ENCODE measurements at places on chromosomes 1 and 21. TPM values are rescaled to one million over a fixed set of nuclear protein-coding genes. Genes with fewer than 3 reads are reported as not detected.

Gene TFB2M
- total RNA-seq, result 10.2 TPM

Gene HRNR
- total RNA-seq, result not detected

Gene DDR2
- 47.0 TPM for total RNA-seq

Gene FBXO2
- total RNA-seq, result 13.4 TPM

Gene RWDD3
- total RNA-seq, result 11.8 TPM

Gene GPR37L1
- 0.06 TPM for total RNA-seq

Gene KCNA10
- total RNA-seq, result not detected

Gene LCE2B
- not detected for total RNA-seq

Gene RPTN
- not detected for total RNA-seq

Gene NMNAT2
- total RNA-seq, result 0.62 TPM

Gene SLC1A7
- total RNA-seq, result 0.68 TPM

Gene NCF2
- total RNA-seq, result 211 TPM

Gene COL9A2
- total RNA-seq, result 7.6 TPM

Gene CELA3A
- total RNA-seq, result not detected

Gene SH2D1B
- 1.9 TPM for total RNA-seq

Gene PDZK1
- total RNA-seq, result not detected

Gene TPR
- 79.2 TPM for total RNA-seq

Gene CASZ1
- total RNA-seq, result 47.5 TPM

Gene KLHL20
- 24.9 TPM for total RNA-seq

Gene TPTE
- not detected for total RNA-seq

Gene CCDC190
- total RNA-seq, result 5.2 TPM

Gene PLD5
- total RNA-seq, result 0.21 TPM

Gene MYBPH
- total RNA-seq, result not detected

Gene NPL
- total RNA-seq, result 48.7 TPM

Gene PERM1
- not detected for total RNA-seq

Gene IGSF9
- total RNA-seq, result 2.0 TPM

Gene ESRRG
- 1.9 TPM for total RNA-seq

Gene SPRR1A
- not detected for total RNA-seq

Gene NBPF6
- total RNA-seq, result not detected

Gene LRRC71
- 5.3 TPM for total RNA-seq

Gene ANKRD13C
- total RNA-seq, result 18.0 TPM

Gene ATAD3C
- 7.8 TPM for total RNA-seq

Gene SLC25A34
- 3.5 TPM for total RNA-seq

Gene SPRR5
- total RNA-seq, result not detected

Gene LMX1A
- 0.21 TPM for total RNA-seq

Gene C1orf53
- total RNA-seq, result 2.0 TPM

Gene TNFRSF4
- total RNA-seq, result 3.0 TPM

Gene LINGO4
- 0.50 TPM for total RNA-seq

Gene SH2D5
- total RNA-seq, result not detected

Gene CSF3R
- total RNA-seq, result 214 TPM

Gene C1orf141
- 2.2 TPM for total RNA-seq

Gene MYOC
- total RNA-seq, result 3.2 TPM

Gene GBP6
- total RNA-seq, result 0.68 TPM

Gene DTL
- total RNA-seq, result 3.9 TPM

Gene MTR
- total RNA-seq, result 35.7 TPM

Gene SAMD11
- total RNA-seq, result 2.2 TPM

Gene GNG12
- total RNA-seq, result 43.3 TPM

Gene PTGFR
- total RNA-seq, result 4.5 TPM

Gene RAB7B
- 9.1 TPM for total RNA-seq

Gene ZSWIM5
- 3.6 TPM for total RNA-seq

Gene SIK1
- total RNA-seq, result 30.1 TPM

Gene E2F2
- 1.1 TPM for total RNA-seq

Gene PLA2G5
- total RNA-seq, result 7.4 TPM

Gene OR2L5
- total RNA-seq, result not detected

Gene TRPM2
- total RNA-seq, result 17.9 TPM

Gene ADGRB2
- 1.1 TPM for total RNA-seq

Gene SLC9C2
- 1.4 TPM for total RNA-seq

Gene AK5
- total RNA-seq, result 1.0 TPM

Gene LCE1C
- not detected for total RNA-seq
